Esophagus squamous epithelium (tissue), 5 donors: ENCODE measurements at places on chromosomes 13 and 19.

- peak overlapping the region; percentile 37 for H3K4me3 ChIP-seq
- DNase-seq = no peak
- H3K36me3 ChIP-seq = no peaks in the 10 kb centered on the region
- peaks cover 15% of the 10 kb centered on the region for H3K27me3 ChIP-seq
Observed at GRCh38 chr19:36245210-36246005, 30.5 kb downstream of the ZNF146 start.

GRCh38 chr13:92553470-92554114 is 673.0 kb upstream of the GPC6 start:
- H3K36me3 ChIP-seq = no peaks in the 10 kb centered on the region
- no peak overlapping the region for H3K27ac ChIP-seq
- H3K27me3 ChIP-seq = no peaks in the 10 kb centered on the region
- DNase-seq = no peak
- no peaks in the 10 kb centered on the region for H3K4me1 ChIP-seq

- no peaks in the 10 kb centered on the region for H3K36me3 ChIP-seq
- no peak overlapping the region for H3K4me3 ChIP-seq
- no peaks in the 10 kb centered on the region for H3K4me1 ChIP-seq
- no peak overlapping the region for H3K27ac ChIP-seq
Observed at GRCh38 chr13:83470133-83470797, 412.0 kb downstream of the SLITRK1 start.

GRCh38 chr13:32415019-32415418 is 12.9 kb downstream of the N4BP2L1 start:
- DNase-seq = no peak
- no peaks in the 10 kb centered on the region for H3K27me3 ChIP-seq
- no peaks in the 10 kb centered on the region for H3K4me1 ChIP-seq
- H3K27ac ChIP-seq = no peak overlapping the region
- H3K4me3 ChIP-seq = no peak overlapping the region

- H3K4me3 ChIP-seq = no peak overlapping the region
- peaks cover 99% of the 10 kb centered on the region for H3K4me1 ChIP-seq
- peaks cover 21% of the 10 kb centered on the region for H3K36me3 ChIP-seq
- no peaks in the 10 kb centered on the region for H3K27me3 ChIP-seq
Observed at GRCh38 chr13:98510156-98510509, 66.8 kb downstream of the STK24 start.

DNA sequence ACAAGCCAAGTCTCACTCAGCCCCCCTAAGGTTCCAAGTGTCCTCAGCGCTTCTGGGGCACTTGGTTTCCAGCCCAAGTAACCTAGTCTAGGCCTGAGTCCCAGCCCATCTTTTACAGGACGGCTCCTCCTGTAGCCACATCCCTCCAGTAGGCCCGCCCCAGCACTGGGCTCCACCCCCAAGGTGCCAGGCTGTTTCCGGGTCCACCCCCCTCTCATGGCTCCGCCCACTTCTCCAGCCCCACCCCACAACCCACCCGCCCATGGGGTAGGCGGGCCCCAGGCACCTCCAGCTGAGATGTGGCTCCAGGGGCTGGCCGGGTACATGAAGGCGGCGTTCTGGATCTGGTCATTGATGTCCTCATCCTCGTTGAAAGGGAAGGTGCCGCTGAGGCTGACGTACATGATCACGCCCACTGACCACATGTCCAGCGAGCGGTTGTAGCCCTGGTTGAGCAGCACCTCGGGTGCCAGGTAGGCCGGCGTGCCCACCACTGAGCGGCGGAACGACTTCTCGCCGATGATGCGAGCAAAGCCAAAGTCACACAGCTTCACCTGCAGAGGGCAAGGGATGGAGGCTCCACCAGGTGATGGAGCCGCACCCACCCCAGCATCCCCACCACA is 17.2 kb upstream of the DACT3 start:
- no peak overlapping the region for H3K27ac ChIP-seq
- no peaks in the 10 kb centered on the region for H3K27me3 ChIP-seq
- no peak overlapping the region for H3K4me3 ChIP-seq
- no peak for DNase-seq

DNA sequence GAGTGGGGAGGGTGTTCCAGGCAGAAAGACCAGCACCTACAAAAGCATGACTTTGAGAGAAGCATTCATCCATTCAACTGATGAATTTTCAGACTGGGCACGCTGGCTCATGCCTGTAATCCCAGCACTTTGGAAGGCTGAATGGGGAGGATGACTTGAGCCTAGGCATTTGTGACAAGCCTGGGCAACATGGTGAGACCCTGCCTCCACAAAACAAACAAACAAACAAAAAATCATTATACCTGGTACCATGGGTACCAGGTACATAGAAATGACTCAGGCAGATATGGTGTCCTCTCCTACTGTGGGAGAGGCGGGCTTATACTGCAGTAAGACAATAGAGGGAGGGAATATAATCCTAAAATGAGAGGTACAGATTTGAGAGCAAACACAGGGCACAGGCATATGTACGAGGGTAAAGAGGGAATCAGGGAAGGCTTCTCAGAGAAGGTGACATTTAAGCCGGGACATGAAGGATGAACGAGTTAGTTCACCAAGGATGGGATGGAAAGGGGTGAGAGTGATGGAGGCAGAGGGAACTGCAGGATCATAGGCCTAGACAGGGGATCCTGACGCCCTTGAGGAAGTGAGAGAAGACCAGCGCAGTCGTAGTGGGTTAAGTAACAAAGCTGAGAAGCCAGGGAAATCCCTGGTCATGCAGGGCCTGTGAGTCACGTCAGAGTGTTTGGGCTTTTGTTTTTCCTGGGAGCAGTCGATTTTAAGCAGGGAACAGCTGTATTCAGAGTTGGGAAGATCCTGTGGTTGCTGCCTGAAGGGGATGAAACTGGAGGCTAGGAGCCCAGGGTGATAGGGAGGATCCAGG is 2.9 kb downstream of the CYP2S1 start:
- peaks cover 9% of the 10 kb centered on the region for H3K4me1 ChIP-seq
- H3K27ac ChIP-seq = peak overlapping the region; percentile 51
- no peaks in the 10 kb centered on the region for H3K27me3 ChIP-seq
- H3K36me3 ChIP-seq = no peaks in the 10 kb centered on the region
- H3K4me3 ChIP-seq = no peak overlapping the region
- DNase-seq = no peak

DNA sequence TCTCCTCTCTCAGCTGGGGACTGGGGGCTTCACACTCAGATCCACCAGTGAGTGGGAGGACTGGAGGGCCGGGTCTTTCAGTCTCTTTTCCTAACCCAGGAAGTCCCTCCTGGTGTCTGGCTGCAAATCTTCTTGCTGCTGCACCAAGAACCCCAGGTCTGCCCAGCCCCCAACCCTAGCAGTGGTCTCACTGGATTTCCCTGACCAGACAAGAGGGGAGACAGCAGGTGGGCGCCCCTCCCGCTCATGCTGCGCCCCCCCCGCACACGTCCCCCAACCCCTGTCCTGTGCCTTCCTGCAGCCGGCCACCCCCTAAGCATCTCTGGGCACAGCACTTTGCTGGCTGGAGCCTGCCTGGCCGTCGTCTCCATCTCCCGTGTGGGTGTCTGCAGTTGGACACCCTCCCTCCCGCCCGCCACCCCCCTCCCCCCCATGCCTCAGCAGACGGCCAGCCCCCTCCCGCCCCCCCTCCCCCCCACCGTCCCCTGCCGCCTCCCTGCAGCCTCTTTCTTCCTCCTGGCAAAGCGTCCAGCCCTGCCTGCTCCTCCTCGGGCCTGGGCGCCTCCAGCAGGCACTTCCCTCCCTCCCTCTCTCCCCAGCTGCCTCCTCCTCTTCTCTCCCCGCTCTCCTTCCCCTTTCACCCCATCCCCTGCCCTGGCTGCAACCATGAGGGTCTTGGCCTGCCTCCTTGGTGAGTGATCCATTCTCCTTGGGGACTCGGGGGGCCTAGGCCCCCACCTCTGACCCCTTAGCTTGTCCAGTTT is at the start of gene SSC5D:
Gene SSC5D (plus strand): TSS at position 513 of the 764 bp plus-strand sequence. CDS start 154 bp downstream, at position 667.
- no peak for DNase-seq
- peak within 1 kb of the TSS; percentile 39 for H3K4me3 ChIP-seq
- peaks cover 12% of the 10 kb centered on the region for H3K36me3 ChIP-seq
- H3K4me1 ChIP-seq = peaks cover 50% of the 10 kb centered on the region
- peak within 1 kb of the TSS; percentile 86 for H3K27ac ChIP-seq
- H3K27me3 ChIP-seq = no peaks in the 10 kb centered on the region

DNA sequence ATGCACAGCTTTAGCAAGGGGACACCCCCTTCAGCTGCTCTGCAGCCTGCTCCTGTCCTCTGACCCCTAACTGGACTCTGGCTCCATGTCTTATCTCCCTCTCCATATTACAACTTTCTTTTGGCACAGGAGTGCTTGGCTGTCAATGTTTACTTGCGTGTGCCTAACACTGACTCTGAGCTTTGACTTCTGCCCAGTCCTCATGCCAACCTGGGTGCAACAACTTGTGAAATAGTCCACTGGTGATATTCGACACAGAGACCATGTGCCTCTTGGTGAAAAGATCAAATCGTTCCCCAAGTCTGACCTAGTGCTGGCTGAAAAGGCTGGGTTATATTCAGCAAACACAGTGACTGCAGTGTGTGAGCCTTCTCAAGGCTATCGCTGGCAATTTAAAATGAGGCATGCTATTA is 34.1 kb upstream of the KLF12 start:
- no peak overlapping the region for H3K27ac ChIP-seq
- H3K4me1 ChIP-seq = no peaks in the 10 kb centered on the region
- H3K36me3 ChIP-seq = no peaks in the 10 kb centered on the region
- DNase-seq = no peak
- no peaks in the 10 kb centered on the region for H3K27me3 ChIP-seq
